ENCODE measurements at places on chromosomes 6 and 20. TPM values are rescaled to one million over a fixed set of nuclear protein-coding genes. Genes with fewer than 3 reads are reported as not detected.

- no peak for DNase-seq
Measured at GRCh38 chr6:166842607-166843006, 113.7 kb downstream of the RNASET2 start.

- DNase-seq: no peak
Measured at GRCh38 chr20:35133735-35134134, 13.4 kb downstream of the EDEM2 start.

DNA sequence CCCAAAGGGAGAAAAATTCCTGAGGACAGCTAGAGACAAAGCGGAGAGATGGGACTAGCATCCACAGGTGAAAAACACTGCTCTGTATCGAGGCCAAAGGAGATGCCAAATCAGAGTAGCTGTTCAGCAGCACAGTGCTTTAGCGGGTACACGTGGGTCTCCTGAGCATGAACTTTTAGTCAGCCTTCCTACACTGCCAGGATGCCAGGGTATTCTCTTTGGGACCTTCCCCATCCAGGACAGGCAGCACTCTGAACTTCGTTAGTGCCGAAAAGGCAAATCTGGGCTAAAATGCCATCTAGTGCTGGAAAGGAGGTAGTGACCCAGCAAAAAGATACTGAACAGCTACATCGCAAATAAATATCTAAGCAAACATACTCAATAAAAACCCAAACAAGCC lies 64.9 kb downstream of the C6orf58 start:
- no peak for DNase-seq

GRCh38 chr6:140729521-140729920 lies 1355.1 kb upstream of the CITED2 start:
- no peak for DNase-seq

- no peak for DNase-seq
Measured at GRCh38 chr6:94955156-94955555, 622.2 kb upstream of the MANEA start.

- DNase-seq: no peak
Measured at GRCh38 chr6:13358511-13358910, 30.2 kb upstream of the TBC1D7 start.

The DNAH8 gene
- 0.17 TPM for total RNA-seq

GRCh38 chr6:139402876-139403386 lies 28.5 kb upstream of the CITED2 start:
- no peak for DNase-seq

The RFX6 gene
- total RNA-seq: not detected

Measured in upper lobe of right lung (tissue), 1 donor.